ENCODE measurements at places on chromosomes 6 and 20.

GRCh38 chr6:118724211-118724610, 72.8 kb upstream of the CEP85L start:
- DNase-seq = no peak

DNA sequence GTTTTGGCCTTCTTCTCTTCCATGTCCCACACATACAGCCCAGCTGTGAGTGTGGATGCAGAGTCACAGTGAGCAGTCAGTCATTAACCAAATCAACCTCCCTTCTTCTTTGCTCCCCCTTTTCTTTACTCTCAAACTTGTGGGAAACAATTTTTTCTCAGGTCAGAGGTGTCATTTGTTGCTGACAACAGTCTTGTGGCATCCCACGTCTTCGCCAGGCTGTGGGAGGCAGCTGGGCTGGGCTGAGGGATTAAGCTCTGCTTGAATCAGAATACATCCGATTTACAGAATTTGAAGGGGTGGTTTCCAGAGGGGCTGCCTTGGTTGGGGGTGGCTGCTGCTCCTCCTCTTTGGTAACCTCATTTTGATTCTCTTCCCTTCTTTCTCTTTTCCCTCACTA, 40.5 kb downstream of the SCGN start:
- DNase-seq = no peak

DNA sequence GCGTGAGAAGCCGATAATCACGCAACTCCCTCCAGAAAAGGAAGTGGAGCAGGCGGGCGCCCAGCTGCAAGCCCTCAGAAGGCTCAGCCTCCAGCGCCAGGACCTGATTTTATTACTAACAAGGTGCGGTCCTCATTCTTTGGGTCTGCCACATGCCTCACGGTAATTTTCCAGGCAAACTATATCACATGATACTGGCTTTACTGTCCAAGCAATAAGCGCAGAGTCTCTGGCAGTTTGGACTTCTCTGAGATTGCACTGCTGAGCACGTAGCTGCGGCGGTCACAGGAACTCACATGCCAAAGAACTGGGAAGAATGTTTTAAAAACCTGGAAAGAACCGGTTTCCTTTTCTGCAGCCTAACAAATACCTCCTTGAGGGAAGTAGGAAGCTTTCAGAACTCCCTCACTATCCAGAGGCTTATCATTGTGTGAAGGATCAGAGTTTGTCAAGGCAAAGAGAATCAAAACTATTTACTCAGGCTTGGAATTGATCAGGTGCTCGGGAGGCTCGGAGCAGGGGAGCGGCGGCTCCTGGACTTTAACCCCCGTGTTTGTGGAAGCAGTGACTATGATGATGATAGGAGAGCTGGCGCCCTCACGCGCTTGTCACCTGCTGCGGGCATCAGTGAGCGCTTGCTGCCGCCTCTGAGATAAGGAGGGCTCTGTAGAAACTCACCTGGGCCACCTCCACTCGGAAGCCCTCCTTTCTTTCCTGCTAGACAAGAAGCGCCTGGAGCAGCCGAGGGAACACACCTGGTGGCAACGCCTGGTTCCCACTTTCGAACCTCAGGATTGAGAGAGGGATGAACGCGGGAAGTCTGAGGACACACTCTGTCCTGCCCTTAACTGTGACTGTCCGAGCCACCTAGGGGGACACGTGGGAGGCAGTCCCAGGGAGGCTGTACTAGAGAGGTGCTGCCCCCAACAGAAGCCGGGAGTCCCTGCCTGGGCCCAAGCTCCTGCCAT, 27.2 kb upstream of the SYNJ2 start:
- peak; percentile 84 for DNase-seq

DNA sequence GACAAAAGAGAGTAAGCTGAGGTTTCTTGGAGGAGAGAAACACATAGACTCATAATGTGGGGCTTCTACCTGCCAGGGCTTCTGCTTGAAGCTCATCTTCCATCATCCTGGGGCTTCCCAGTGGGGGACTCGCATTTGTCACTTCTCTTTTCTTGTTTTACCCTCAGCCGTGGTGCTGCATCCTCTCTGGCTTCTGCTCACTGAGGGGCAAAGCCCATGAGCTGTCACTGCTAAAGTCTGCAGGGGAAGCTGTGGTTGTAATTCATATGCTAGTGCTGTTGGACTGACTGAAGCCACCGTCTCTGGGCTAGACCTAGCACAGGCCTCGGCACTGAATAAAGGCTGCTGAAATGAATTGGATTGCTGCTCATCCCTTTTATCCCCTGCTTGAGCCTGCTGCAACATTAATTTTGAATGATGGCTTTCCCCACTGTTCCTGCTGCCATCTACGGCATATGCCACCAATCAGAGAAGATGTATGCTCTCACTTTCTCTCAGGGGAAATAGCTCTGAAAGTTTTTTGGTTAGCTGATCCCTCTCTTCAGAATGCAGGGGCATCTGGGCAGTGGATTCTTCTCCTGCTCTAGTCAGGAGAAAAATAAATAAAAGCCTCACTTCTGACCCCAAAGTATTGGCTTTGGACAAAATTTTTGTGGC, 568.4 kb upstream of the MAP3K7 start:
- no peak for DNase-seq

GRCh38 chr6:53727748-53728147, 62.2 kb upstream of the KLHL31 start:
- DNase-seq = no peak

DNA sequence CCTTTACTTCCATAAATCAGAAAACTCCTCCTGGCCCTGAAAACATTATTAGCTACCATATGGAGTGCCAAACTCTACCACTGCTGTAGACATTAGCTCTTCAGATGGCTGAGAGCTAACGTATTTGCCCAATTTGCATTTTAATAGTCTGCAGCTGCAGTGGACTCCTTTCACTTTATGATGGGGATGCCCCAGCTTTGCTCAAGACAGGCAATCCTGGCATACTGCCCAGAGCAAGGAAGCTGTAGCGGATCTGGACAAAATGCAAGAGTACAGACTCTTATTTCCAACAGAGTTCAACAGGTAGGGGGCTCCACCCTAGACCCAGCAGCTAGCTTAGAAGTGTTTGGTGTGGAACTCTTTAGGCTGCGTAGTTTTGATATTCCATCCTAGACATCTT, 246.7 kb downstream of the FOXC1 start:
- no peak for DNase-seq

GRCh38 chr6:79246891-79247290, 12.4 kb upstream of the HMGN3 start:
- no peak for DNase-seq

GRCh38 chr6:16670617-16671051, 90.6 kb downstream of the ATXN1 start:
- DNase-seq = no peak

DNA sequence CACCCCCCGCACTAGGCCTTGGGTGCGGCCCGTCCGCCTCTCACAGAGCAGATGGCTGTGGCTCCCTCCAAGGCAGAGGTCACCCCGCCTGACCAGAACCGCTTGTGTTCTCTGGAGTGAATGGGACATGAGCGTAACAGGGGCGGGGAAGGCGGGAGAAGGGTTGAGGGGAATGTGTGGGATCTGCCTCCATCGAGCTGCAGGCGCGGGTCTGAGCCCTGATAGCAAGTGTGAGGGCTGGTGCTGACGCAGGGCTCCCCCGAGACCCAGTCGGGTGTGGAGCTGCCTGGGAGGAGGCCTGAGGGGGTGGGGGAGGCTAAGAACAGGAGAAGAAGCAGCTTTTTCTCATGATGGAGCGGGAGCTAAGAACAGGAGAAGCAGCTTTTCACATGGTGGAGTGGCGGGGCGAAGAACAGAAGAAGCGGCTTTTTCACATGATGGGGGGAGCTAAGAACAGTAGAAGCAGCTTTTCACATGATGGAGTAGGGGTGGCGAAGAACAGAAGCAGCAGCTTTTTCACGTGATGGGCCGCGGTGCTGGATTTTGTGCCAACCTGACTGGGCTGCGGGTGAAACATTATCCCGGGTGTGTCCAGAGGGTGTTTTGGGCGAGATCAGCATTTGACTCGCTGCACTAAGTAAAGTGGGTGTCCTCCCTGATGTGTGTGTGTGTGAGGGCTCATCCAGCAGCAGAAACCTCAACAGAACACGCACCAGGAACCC, 169.3 kb downstream of the TTLL2 start:
- DNase-seq = no peak

GRCh38 chr6:134247844-134248580, 69.9 kb downstream of the SGK1 start:
- DNase-seq = no peak

DNA sequence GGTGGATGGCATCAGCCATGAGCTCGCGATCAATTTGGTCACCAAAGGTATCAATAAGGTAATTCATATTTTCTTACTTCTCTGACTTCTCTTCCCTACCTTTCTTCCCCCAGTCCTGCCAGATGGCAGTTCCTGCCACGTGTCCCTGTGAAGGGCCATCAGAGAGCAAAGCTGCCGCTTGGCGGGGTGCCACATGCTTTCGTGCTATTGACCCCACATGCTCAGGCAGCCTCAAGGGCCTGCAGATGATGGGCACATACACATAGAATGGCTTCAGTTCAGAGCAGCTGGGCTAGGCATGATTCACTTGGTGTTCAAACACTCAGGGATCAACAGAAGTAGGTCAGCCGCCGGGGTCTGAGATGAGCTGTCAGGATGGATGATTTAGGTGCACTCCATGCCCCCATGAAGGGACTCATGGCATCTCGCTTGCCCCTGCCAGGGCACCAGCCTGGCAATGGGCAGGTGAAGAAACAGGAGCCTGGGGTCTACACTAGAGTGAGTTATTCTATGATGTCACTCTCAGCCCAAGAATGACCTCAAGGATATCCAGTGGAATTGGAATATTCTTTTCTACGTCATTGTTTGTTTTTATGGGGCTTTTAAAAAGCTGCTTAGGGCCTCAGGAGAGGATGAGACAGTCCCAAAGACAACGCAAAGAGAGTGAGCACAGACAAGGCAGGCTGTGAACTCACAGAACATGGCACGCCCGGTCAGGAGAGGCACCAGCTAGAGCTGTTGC, 25.5 kb downstream of the BANF2 start:
- DNase-seq = no peak

GRCh38 chr6:160733050-160733646, 31.1 kb downstream of the PLG start:
- DNase-seq = peak; percentile 54

DNA sequence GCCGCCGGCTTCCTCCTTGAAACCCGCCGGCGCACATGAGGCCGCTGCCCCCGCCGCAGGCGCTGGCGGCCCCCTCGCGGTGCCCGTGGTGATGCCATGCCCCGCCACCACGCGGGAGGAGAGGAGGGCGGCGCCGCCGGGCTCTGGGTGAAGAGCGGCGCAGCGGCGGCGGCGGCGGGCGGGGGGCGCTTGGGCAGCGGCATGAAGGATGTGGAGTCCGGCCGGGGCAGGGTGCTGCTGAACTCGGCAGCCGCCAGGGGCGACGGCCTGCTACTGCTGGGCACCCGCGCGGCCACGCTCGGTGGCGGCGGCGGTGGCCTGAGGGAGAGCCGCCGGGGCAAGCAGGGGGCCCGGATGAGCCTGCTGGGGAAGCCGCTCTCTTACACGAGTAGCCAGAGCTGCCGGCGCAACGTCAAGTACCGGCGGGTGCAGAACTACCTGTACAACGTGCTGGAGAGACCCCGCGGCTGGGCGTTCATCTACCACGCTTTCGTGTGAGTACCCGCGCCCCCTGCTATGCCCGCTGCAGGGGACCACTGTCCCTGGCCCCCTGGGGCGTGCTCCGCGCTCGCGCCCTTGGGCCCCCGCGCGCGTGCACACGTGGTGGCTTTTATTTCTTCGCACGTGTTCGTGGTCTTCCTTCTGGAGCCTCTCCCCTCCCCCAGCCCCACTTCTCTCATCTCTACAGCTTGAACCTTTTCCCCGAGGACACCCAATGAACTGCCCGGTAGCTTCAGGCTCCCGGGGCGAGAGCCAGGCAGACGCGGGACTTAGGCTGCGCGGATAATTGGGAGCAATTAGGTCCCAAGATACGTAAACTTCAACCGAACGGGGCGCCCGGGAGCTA, 453 bp downstream of the KCNQ5 start:
- no peak for DNase-seq

DNA sequence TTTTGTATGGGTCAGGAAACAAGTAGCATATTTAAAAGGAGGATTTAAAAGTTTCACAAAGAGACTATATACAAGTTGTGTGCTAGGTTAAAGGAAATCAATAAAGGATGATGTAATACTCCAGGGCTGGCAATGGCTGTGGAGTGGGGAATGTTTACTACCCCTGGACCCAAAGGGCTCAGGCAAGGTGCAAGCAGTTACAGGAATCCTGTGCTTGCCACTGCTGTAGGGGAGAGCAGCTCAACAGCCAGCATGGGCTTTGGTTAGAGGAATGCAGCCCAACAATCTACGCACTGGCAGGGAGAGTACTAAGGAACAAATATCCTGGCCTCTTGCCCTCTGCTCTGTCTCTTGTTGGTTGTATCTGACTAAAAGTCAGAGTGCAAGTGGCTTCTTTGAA, 1642.2 kb downstream of the KHDRBS2 start:
- DNase-seq = no peak

DNA sequence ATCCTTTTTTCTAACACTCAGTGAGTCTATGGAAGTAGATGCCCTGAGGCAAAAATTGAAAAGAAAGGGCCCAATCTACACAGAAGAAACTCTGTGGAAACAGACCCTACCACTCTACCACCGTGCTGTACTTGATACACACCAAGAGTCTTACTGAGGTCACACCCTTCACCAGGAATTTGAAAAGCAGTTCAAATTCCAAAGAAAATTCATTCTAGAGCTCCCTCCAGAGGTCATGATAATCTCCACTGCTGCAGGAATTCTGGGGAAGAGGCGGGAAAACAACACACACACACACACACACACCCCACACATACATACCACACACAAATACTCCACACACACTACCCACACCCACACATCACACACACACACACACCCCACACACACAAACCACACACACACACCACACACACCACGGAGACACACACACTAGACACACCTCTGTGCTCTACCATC, 336.8 kb downstream of the HDGFL1 start:
- peak; percentile 34 for DNase-seq

DNA sequence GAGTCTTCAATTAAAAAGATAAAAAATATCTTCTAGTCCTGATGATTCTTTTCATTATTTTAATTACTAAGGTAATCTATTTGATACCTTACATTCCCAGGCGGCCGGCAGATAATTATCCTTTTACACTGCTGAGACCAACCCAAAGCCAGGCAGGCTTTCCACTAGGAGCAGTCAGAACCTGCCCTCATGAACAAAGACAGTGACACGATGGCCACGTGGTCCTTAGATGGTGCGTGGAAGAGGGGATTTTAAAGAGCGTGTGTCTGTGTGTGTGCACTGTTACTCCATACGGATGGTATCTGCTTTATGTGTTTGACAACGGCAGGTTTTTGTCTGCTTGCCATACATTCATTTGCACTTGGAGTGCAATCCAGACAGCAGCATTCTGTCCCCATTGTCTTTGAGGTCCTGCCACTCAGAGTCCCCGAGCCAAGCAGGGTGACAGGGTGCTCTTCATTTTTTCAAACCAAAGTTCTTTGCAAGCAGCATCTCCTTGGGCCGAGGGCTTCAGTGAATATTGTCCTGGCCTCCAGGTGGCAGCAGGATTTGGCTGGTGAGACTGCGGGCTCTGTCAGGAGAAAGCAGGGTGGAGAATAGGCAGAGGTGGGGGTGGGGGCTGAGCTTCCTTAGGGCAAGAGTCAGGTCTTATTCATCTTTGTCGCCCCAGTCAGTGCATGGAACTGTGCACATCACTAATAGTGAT, 260.5 kb downstream of the NRN1 start:
- DNase-seq = no peak

Data from LoVo (cell line).